ENCODE measurements at places on chromosomes 2 and 18.

- DNase-seq, result no peak
These were observed 1887.8 kb upstream of the CELF4 start for GRCh38 chr18:39453356-39453755.

GRCh38 chr18:44079606-44080005 is 601.1 kb upstream of the SETBP1 start:
- DNase-seq, result peak; percentile 91

GRCh38 chr18:66325251-66325650 is 278.6 kb downstream of the CDH19 start:
- no peak for DNase-seq

GRCh38 chr2:54059986-54060385 is 55.4 kb upstream of the ACYP2 start:
- no peak for DNase-seq

DNA sequence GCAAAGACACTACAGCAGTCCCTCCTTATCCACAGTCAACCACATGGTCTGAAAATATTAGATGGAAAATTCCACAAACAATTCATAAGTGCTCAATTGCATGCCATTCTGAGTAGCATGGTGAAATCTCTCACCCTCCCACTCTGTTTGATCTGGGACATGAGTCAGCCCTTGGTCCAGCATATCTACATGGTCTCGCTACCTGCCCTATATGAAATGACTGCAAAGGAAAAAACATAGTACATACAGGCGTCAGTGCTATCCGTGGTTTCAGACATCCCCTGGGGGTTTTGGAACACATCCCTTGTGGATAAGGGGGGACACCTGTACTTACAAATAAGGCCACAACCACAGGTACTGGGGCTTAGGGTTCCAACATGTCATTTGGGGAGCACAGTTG is 73.7 kb downstream of the CABLES1 start:
- DNase-seq, result no peak

GRCh38 chr2:20623241-20623640 is 27.7 kb downstream of the HS1BP3 start:
- DNase-seq, result no peak

DNA sequence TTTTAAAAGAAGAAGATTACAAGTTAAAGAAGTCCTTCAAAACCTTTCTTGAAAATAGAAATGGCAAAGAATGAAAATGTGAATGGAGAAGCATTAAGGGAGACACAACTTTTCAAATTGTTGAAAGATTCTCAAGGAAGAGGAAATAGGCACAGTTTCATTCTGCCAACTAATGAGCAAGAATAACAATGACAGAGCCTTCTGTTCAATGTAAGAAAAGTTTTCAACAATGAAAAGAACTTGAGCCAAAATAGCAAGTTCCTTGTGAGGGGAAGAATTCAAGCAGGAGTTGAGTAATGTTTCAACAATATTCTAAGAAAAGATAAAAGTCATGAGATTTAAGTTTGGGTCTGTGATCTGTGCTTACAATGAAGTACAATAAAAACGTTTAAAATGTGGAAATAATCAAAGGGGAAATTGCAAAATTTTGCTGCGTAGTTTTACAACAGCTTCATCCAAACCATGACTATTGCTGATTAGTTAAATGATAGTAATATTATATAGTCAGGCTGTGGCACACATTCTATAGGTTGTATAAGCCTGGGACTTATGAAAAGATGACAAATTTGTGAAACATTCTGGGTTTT is 122.6 kb downstream of the METTL4 start:
- no peak for DNase-seq

GRCh38 chr2:240141736-240142135 is 1.3 kb upstream of the OTOS start:
- DNase-seq, result no peak

- no peak for DNase-seq
These were observed 258.9 kb upstream of the APCDD1 start for GRCh38 chr18:10195529-10195928.

- no peak for DNase-seq
These were observed 56.5 kb downstream of the TET3 start for GRCh38 chr2:74041182-74041581.

- DNase-seq, result no peak
These were observed 338.6 kb downstream of the DCC start for GRCh38 chr18:52678551-52678950.

GRCh38 chr2:158184556-158185343 is 83.1 kb downstream of the UPP2 start:
- DNase-seq, result no peak

DNA sequence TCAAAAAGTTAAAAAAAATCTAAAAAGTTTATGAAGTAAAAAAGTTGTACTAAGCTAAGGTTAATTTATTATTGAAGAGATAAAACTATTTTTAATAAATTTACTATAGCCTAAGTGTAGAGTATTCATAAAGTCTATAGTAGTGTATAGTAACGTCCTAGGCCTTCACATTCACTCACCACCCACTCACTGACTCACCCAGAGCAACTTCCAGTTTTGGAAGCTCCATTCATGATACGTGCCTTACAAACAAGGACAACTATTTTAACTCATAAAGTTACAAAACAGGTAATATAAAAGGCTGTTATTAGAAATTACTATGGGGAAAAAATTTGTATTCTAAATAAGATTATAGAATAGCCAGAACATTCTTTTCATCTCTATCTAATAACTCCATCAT is 158.9 kb upstream of the FN1 start:
- DNase-seq, result no peak

DNA sequence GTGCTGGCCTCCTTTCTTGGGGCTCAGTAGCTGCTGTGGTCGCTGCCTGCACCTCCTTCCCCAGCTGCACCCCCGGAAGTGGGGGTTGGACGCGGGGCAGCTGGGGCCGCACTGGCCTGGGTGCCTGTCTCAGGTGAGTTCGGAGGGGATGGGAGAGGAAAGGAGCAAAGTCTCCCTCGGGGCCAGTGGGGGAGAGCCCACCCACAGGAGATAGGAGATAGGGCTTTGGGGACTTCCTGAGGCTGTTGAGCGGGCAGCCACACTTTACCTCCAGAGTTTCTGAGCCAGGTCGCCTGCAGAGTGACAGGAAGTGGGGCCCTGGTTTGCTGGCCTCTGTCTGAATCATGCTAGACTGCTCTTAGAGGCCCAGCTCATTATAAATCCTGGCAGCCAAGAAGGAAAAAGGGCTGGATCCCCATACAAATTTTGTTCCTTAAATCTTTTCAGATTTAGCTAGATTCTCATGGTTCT is 8.1 kb downstream of the MBP start:
- no peak for DNase-seq

GRCh38 chr2:221501883-221502269 is 70.2 kb downstream of the EPHA4 start:
- no peak for DNase-seq

GRCh38 chr2:200496696-200497095 is 13.2 kb downstream of the KCTD18 start:
- DNase-seq, result no peak

- DNase-seq, result peak; percentile 78
These were observed 77.8 kb upstream of the TACR1 start for GRCh38 chr2:75277111-75277510.

DNA sequence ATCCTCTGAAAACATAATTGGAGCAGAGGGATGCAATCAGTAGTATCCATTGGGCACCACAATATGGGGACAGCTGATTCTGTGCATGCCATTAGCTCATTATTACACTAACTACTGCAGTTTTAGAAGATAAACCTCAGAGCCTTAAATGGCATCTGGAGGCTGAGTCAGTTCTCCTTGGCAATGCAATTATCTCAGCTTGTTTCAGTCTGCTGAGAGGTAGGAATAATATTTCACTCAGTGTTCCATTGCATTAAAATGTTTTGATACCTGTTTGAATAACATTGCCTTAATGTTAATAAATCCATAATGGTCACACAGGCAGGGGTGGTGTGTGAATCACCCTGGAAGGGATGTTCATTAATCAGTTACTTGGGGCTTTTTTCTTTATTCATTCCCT is 309.6 kb downstream of the LRRTM1 start:
- no peak for DNase-seq

GRCh38 chr18:29181151-29181901 is 1004.4 kb upstream of the CDH2 start:
- peak; percentile 38 for DNase-seq

GRCh38 chr2:15768615-15769014 is 171.7 kb upstream of the MYCN start:
- DNase-seq, result no peak

- DNase-seq, result no peak
These were observed 15.4 kb downstream of the CEP68 start for GRCh38 chr2:65071499-65072180.

- no peak for DNase-seq
These were observed 84.3 kb downstream of the COPS8 start for GRCh38 chr2:237170020-237170419.

DNA sequence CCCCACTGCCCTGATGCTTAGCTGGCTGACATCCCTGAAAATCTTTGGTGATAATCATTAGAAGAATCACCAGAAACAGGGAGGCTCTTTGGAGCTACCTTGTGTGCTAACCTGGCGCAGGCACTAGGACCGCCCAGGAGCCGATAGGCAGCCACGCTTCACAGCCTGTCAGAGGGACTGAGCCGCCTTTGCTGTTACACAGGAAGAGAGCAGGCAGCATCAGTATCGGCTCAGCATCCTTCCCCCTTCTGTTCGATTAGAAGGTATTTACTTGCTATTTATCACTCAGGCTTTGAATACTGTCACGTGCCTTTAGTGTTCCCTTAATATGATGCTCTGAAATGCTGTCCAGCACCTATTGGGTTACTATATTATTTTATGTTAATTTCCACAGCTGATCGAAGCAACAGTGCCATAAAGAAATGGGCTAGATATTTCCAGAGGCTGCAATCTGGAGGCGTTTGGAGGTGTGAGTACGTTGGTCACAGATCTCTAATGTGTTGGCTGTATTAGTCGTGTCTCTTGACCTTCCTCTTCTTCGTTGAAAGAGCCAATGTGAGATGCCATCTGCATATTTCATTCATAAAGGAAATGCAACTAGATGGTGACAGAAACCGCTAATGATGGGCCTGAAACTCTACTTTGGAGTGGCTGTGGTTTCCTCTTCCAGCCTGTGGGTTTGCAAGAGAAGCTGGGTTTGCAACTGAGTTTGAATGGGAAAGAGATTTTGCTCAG is 110.4 kb upstream of the RAB27B start:
- peak; percentile 51 for DNase-seq

All from HT1080 (cell line).